ENCODE measurements at places on chromosomes 12 and 14. TPM values are rescaled to one million over a fixed set of nuclear protein-coding genes. Genes with fewer than 3 reads are reported as not detected.

- no peak for DNase-seq
Measured at GRCh38 chr12:14842315-14842714, 1.0 kb downstream of the ART4 start.

DNA sequence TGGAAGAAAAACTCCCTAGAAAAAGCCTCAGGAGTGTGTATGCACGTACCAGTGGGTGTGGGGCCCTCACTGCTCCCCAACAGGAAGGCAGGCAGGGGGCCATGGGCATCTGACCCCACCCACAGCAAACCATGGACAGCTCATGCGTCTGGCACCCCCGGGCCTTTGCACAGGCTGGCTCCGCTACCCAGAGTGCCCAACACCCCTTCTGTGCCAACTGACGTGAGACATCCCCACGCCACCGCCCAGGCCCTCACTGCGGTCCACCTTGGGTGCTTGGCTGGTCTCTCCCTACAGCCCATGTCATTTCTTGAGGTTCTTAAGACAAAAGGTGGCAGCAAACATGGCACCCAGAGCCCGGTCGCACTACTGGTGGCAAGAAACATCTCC lies 91.4 kb downstream of the NCOR2 start:
- no peak for DNase-seq

- no peak for DNase-seq
Measured at GRCh38 chr12:109652233-109652976, 61.2 kb upstream of the FAM222A start.

- peak; percentile 91 for DNase-seq
Measured at GRCh38 chr14:68781161-68782021, 11.5 kb downstream of the ZFP36L1 start.

The SIX6 gene
- not detected for total RNA-seq

- peak; percentile 61 for DNase-seq
Measured at GRCh38 chr14:91817566-91818325, 49.6 kb downstream of the TC2N start.

The KLHL33 gene
- total RNA-seq = 0.11 TPM

- no peak for DNase-seq
Measured at GRCh38 chr12:25546318-25546717, 6.8 kb downstream of the LMNTD1 start.

GRCh38 chr14:101875041-101875726 lies 89.2 kb upstream of the DYNC1H1 start:
- DNase-seq = no peak

DNA sequence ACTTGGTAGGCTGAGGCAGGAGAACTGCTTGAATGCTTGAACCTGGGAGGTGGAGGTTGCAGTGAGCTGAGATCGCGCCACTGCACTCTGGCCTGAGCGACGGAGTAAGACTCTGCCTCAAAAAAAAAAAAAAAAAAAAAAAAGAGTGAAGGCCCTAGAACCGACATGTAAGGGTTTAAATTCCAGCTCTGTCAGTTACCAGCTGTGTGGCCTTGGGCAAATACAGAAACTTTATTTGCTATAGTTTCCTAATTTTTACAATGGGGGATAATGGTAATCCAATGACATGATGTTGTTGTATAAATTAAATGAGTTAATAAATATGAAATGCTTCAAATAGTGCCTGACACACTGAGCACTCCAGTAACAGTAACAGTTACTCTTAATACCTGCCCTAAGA lies 19.6 kb upstream of the PYGL start:
- DNase-seq = no peak

DNA sequence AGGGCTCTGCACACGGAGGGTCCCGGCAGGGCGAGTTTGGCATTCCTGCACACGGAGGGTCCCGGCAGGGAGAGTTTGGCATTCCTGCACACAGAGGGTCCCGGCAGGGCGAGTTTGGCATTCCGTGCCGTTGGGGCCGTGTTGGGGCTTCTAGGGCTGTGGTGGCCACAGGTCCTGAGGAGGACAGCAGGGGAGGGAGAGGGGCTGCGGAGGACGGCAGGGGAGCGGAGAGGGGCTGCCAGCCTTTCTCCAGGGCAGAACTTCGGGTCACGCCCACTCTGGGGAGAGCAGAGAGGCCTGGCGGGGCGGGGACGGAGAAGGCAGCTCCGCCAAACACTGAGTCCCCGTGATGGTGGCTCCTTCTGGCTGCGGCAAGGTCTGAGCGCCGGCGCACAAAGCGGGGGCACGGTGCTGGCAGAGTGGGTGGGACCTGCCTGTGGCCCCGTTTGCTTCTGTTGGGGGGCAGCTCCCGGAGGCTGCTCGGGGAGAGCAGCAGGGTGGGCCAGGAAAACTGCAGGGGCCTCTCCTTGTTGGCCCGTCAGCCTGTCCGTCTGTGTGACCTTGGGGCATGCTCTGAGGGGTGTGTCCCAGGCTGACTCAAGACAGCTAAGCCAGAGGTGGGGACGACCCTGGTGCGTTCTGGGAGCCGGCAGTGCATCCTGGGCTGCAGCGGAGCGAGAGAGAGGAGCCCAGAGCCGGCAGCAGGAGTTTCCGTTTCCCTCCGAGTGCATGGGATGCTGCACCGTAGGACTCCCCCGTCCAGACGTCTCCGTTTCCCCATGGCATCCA lies 60.2 kb downstream of the LRCOL1 start:
- DNase-seq = no peak

The SMIM41 gene
- total RNA-seq = not detected

The TMEM132C gene
- total RNA-seq = not detected

The CHGA gene
- not detected for total RNA-seq

The SLC48A1 gene
- total RNA-seq = 5.5 TPM

DNA sequence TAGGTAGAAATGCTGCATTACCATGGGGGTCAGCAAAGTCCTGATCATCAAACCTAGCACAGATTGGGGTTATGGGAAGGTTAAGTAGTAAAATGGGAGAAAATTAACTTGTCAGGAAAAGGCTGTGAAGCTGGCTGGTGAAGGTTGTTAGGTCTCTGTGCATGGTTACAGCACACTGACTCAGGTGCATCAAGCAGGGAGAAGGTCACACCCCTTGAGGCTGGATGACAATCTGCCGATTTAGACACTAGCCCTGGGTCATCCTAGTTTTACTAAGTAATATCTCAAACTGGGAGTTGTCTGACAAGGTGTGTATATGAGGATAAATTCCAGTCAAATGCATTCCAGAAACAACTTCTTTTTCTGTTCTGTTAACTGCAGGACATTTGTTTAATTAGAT lies 271.1 kb upstream of the LRIG3 start:
- no peak for DNase-seq

DNA sequence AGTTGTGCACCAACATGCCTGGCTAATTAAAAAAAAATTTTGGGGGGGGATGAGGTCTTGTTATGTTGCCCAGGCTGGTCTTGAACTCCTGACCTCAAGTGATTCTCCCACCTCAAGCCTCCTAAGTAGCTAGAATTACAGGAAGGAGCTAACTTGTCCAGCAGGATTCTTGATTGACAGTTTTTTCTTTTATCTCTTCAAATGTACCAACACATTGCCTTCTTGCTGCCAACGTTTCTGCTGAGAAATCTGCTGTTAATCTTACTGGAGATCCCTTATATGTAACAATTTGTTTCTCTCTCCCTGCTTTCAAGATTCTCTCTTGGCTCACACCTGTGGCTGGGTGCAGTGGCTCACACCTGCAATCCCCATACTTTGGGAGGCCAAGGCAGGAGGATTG lies 22.4 kb upstream of the MARK3 start:
- no peak for DNase-seq

The INHBE gene
- total RNA-seq = not detected

DNA sequence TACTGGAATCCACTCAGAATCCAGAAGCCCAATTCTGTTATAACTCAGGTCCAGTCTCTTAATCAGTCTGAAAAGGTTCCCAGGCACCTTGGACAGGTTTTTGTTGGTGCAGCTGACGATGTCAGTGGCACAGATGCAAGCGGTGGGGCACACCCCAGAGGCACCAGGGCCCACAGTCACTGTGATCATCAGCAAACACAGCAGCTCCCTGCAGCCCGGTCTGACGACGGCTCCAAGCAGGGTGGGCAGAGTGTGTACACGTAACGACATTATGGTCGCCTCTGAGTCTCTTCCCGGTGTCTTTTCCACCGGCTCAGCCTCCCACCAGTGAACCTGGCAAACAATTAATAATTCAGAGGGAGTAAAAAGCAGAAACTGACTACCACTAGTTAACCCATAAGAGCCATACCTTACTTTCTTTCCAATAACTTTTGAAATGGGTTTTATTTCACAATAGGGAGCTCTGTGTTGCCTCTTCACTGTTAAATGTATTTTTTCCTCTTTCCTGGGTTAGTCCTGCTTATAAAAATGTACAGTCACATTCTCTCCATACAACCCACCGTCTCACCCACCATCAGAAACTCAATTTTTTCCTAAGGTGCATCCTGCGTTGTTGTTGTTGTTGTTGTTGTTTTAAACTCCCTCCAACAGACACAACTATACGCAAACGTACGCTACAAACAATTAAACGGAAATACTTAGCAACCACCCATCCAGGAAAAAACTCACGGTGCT lies 521 bp upstream of the PCED1B start:
- peak; percentile 22 for DNase-seq
